Stimulated activated CD4-positive, alpha-beta T cell treated with anti-CD3 and anti-CD28 coated beads, Interleukin-4, amount 100 ng/mL, for 4 hours (primary cell): ENCODE measurements at places on chromosomes 3 and 15.

DNA sequence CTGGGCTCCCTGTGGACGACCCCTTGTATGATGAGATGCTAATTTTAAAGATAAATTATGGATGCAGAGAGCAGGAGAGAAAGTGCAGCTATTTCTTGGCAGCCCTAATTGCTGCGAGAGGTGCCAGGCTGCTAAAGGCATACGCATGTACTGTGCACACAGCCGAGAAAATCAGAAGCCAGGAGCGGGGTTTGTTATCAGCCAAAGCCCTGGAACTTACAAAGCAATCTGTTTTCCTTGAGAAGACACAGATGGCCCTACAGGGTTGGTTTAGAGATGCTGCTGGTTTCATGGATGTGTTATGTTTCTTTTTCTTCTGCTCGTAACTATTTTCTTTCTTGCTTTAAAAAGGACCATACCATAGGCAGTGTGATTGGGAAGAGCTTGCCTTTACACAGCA is 11.7 kb upstream of the CCK start:
- no peak for DNase-seq

GRCh38 chr3:185797993-185798830 is 26.6 kb downstream of the IGF2BP2 start:
- no peak for DNase-seq

DNA sequence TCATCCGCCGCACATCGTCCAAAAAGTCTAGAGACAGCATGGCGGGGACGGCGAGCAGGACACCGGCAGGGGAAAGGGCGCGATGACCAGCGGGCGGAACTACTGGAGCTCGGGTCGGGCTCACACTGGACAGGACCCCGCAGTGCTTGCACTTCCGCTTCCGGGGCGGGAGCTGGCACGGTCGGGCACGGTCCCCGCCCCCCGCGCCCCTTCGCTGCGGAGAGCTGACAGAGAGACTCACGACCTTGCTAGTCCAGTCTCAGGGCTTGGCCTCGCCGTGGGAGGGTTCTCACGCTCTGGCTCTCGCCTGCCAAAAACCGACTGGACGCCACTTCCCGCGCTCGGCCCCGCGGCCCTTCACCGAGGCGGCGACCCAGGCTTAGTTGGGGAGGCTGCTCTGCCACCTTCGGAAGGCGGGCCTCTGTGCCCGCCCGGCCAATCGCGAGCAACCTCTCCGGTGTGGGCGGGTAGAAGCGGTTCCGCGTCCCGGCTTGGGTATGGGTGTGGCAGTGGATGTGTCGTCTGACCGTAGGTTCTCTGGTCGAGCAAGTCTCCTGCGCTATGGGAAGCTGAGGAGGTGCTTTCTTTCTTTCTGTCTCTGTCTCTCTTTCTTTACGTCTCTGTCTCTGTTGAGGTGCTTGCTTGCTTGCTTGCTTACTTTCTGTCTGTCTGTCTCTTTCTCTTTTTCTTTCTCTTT is at the start of gene SEC11A:
TSS of gene SEC11A (minus strand) at position 104 of the 697 bp plus-strand sequence. CDS start at position 40, 64 bp downstream.
- peak; percentile 89 for DNase-seq

- no peak for DNase-seq
Measured at GRCh38 chr3:44125246-44125645, 116.4 kb upstream of the TOPAZ1 start.

DNA sequence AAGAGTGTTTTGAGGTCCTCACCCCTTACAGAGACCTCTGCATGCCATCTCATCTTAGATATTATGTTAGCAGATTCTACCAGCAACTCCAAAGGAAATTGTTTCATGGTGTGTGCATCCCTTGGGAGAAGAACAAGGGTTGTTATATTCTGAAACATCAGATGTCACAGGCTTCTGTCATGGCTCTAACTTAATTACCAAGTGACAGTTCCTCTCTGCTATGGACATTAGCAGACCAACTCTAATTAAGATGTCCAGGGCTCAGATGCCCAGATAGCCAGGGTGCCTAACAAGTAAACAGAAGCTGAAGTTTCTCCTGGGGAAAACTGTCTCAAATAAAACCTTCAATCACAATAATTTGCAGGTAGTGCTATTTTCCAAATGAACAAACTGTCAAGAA is 153.1 kb upstream of the BFSP2 start:
- no peak for DNase-seq

DNA sequence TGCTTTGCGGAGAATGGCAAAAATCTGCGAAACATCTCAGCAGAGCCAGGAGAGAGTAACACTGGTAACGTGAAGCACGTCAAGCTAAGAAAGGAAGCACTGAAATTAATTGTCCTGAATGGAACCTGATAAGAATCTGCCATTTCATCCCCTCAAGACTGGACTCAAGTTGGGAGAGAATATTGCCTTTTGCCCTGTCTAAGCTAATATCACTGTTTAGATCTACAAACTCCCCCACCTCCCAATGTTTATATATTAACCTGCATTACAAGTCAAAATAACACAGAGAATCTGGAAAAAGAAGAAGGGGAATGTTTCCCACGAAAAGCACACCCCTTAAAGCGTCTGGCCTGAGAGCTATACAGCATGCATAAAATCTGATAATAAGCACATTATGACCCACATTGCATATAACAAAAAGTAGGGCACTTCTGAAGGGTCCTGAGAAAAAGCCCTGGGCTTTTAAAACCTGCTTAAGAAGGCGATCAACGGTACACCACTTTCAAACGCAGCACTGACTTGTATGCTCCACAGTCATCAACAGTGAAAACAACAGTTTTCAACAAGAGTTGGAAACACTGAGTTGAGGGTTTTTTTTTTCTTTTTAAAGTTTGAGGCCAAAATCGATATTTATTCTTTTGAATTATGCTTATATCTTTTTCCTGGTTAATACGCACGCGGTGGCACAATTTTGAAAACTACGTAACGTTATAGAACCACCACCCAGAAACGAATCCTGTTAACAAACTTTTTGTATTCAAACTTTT is 1.4 kb upstream of the KAT2B start:
- DNase-seq = no peak

DNA sequence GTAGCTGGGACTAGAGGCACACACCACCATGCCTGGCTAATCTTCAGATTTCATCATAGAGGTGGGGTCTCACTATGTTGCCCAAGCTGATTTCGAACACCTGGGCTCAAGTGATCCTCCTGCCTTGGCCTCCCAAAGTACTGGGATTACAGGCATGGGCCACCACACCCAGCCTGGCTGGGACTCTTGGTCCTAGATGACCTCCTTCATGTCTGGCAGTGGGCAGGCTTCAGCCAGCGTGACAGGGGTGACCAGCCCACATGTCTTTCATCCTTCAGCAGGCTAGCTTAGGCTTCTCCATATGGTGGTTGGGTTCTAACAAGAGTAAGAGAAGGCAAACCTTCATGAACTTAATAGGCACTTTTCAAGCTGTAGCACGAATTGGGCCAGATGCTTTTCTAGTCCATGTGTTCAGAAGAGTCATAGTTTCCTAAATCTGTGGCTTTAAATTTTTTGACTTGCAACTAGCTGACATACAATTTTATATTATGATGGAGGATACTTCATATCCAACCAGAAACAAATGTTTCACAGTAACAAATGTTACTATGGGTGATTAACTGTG is 7.6 kb downstream of the GPD1L start:
- no peak for DNase-seq

DNA sequence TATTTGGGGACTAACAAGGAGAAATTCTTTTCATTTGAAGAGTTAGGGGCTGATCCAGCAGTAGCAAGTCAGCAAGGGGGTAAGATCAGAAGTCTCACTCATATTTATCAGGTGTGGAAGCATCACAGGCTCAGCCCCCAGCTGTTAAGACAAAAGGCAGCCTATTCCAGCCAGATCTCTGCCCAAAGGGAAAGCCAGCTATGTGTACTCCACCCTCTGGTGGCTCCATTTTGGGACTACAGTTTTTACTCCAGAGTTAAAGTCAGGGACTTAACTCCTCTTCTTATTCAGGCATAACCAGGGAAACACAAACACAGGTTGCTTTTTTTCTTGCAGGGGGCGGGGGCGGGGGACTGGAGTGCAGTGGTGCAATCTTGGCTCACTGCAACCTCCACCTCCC is 19.2 kb downstream of the UBP1 start:
- no peak for DNase-seq
